Right lobe of liver (tissue), 6 donors: ENCODE measurements at places on chromosomes 3 and 15.

DNA sequence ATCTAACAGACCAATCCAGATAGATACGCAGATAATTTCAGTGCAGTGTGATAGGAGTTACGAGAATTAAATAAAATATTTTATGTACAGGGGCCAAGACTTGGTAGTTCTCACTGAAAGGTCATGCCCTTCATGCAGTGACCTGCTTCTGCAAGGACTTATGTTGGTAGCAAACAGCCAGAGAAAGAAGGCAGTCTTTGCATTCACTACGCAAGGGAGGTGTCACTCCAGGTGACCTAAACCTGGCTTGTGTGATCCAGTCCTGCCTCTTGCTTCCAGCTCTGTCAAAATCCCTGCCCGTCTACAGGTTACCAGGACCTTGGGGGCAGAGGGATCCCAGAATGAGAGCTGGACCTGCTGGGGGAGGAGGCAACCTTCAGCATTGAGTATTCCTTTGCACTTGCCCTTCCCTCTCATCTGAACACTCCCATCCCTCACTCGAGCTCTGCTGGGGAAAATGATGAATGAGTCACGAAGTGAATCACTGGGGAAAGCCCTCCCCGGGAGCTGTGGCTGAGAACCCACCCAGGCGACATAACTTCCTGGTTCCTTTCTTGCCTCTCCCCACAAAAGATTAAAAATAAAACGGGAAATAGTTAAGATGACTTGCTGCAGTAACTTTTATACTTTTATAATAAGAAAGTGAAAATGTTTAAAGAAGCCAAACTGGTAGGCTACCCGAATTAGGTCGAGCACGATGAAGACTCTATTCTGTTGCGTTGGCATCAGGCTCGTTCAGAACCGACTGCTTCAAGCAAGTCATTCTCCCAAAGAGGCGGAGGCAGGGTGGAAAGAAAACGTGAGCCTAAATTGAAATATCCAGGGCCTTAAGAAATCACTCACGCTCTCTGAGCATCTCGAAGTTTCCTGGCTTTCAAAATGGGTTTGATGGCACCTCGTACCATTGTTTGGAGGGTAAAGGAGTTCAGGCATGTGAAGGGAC lies 216.1 kb downstream of the SLCO3A1 start:
- DNase-seq: peak; percentile 40

DNA sequence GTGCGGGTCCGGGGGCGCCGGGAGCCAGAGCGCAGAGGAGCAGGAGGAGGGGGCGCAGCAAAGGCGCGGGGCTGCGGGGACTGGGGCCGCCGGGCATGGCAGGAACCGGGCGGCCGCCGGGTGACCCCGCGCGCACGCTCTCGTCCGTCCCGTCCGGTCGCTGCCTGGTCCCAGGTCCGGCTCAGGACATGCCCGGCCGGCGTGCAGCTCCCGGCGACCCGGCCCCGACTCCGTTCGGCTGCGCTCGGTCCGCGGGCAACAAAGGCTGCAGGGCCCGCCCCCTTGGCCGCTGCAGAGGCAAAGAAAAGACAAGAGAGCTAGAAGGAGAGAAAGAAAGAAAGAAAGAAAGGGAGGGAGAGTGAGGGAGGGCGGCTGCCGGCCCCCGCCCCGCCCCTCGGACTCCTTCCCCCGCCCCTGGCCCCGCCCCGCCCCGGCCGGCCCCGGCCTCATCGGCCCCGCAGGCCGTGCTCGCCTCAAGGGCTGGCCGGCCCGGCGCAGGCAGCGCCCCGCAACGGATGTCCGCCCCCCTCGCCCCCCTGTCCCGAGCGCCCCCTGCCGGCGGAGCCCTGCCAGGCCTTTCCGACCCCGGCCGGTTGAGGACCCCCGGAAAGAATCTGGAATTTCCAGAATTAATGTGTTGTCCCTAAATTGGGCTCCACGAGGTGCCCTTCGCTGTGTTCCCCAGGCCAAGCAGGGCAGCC lies at the start of gene ADAMTS7:
TSS of gene ADAMTS7 (minus strand) at position 341 of the 701 bp plus-strand sequence. CDS start at position 97, 244 bp downstream.
- DNase-seq: peak; percentile 62

GRCh38 chr3:182921665-182922355 lies 58.5 kb downstream of the DCUN1D1 start:
- no peak for DNase-seq

GRCh38 chr3:149858911-149859310 lies 45.9 kb downstream of the RNF13 start:
- no peak for DNase-seq

- no peak for DNase-seq
Observed at GRCh38 chr15:99230867-99231266, 18.5 kb downstream of the TTC23 start.

DNA sequence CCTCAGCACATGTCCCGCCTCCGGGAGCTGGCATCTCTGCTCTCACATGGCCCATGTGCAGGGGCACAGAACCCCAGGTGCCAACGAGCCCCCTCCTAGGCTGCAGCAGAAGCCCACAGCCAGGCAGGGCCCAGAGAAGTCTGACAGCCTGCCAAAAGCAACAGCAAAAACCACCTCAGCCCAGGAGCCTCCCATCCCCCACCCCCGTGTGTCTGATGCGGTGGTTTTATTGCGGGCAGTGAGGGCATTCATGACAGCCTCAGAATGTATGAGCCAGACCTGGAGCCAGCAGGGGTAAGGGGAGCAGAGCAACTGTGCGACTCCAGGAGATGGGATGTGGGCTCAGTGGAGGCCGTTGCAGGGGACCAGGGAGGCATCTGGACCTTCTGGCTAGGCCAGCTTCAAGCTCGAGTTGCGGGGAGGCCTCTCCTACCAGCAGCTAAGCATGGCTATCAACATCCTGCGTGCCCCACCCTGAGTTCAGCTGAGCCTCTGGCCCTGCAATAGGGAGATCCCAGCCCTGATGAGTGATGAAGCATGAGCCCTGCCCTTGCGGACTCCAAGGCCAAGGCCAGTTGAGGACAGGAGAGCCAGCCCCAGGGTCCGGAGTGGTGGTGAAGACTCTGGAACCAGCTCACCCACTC lies 52.5 kb downstream of the CYP11A1 start:
- no peak for DNase-seq

GRCh38 chr3:70606018-70606417 lies 293.6 kb upstream of the MDFIC2 start:
- DNase-seq: no peak

GRCh38 chr3:108488631-108489030 lies 21.8 kb downstream of the MYH15 start:
- no peak for DNase-seq

- no peak for DNase-seq
Observed at GRCh38 chr15:95681836-95682544, 648.5 kb upstream of the NR2F2 start.

DNA sequence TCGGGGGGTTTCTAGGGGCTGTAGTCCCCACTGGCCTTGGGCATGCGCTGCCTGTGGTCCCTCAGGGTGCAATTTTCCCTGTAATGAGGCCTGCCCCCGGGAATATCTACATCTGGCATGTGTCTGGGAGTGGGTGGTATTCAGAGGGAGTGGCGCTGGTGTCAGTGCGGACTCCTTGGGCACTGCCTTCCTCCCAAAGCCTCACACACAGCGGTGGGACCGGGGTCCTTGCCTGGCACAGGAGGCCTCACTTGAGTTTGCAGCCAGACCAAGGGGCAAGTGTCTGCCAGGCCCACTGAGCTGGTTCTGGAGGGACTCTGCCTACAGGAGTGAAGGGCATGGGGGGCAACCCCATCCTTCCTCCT lies 53.5 kb upstream of the PCSK6 start:
- DNase-seq: no peak

- no peak for DNase-seq
Observed at GRCh38 chr3:139440639-139441556, 35.4 kb downstream of the RBP2 start.

- no peak for DNase-seq
Observed at GRCh38 chr3:10557781-10558373, 52.5 kb upstream of the ATP2B2 start.

DNA sequence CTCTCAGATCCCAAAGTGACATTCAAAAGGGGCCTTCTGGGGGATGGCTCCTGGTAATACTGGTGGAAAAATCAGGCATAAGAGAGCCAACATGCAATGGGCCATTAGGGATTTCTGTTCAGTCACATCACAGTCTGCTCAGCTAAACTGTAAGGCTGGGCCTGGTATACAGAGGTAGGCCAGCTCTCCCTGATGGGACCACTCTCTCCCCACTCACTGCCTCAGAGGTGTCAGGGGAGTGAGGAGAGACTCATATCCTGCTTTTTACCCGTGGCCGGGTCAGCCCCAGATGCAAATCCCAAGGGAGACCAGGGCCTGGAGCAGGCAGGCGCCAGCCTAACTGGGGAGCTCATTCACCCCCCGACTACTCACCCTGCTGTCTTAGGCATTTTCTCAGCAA lies 48.1 kb upstream of the TPM1 start:
- DNase-seq: no peak

GRCh38 chr3:26592451-26592850 lies 30.1 kb upstream of the LRRC3B start:
- no peak for DNase-seq

DNA sequence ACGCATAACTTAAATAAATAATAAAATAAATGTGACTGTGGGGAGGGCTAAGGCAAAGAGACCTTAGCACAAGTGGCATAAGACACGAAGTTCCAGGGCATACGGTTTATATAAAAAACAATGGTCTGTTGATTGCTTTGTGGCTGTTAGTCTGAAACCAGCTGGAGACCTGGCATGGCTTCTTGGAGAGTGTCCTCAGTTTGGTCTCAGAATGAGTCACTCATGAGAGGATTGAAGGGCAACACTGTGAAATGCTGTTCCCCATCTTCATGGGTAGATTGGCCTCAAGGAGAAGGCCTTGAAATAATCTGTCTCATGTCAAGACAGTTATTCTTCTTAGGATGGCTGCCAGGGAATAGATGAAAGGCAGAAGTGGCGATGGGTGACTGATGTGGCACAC lies 62.2 kb downstream of the SOX2 start:
- DNase-seq: no peak

DNA sequence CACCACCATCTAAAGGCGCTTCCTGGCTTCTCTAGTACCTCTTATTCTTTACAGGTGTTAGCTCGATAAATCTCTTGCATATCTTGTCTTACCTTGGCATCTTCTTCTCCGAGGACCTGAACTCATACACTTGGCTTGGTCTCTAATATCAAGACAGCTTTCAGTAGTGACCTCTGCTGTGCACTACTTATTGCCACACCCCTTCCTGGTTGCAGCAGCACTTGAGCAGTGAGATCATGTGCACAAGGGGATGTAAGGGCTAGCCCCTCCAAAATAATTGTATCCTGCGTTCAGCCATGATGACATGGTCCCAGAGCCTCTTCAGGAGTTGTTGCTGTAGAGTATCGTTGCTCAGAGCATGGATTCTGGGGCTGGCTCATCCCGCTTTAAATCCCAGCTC lies 1.3 kb upstream of the PLA1A start:
- no peak for DNase-seq

DNA sequence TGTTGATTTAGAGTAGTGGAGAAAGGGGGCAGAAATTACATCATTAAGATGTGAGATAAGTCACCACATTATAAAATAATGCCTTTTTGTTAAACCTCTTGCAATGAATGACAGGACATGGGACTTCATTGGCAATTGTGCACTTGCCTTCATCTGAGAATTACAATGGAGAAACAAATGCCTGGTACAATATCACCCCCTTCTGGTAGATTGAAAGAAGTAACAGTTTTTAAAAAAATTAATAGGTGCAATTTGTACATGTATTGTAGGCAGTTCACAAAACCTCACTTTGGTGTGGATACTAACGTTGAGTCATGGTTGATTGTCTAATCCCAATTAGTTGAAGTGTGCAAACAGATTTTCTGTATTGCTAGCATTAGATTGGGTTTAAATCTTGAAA lies 4.6 kb upstream of the P2RY14 start:
- no peak for DNase-seq

DNA sequence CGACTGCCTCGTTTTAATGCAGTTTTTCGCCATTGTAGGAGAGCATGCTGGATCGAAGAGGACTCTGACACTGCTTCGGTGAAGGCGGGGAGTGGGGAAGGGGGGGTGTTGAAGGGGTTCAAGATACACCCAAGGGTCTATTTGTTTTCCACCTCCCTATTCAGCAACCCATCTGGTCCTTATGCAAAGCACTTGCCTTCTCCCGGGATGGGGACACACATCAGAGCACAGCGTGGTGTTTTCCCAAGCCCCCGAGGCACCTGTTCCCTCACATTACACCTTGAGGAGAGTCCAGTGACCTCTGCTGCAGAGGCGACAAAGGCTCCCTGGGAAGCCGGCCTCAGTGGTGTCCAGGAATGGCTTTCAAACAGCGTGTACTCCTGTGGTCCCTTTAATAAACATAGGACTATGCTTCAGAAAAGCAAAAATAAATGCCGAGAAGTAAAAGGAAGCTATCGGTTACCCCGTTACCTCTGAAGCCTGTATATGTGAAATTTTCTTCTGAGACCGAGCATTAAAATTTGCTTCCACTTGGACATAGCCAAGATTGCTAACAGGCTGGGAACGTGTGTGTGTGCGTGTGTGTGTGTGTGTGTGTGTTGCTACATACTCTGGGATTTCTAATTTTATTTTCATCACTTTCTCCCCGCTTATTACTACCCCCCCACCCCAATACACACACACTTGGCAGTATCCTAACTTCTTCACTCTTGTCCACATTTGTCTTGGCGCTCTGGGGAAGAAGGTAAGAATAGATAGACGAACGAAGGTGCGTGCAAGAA lies 53.2 kb downstream of the CCDC54 start:
- peak; percentile 21 for DNase-seq

- DNase-seq: no peak
Observed at GRCh38 chr3:11661052-11661656, 17.4 kb upstream of the VGLL4 start.

GRCh38 chr3:104596551-104596950 lies 770.2 kb upstream of the ALCAM start:
- no peak for DNase-seq

- peak; percentile 88 for DNase-seq
Observed at GRCh38 chr15:31263751-31264558, 62.7 kb upstream of the KLF13 start.

DNA sequence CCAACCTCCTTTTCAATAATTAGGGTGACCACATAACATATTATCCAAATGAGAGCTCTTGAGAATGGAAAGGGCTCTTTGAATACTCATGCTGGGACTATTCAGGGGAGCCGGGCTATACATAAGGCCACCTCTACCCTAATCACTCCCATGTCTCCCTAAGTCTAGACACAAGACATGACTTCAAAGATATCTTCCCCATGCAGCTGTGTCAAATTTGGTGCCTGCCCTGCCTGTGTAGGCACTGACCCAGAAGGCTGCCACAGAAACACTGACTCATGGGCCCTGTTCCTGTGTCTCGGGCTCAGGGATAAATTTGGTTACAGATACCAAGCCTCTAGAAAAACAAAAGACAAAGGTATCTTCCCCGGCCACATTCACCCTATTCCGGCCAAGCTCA lies 70.3 kb downstream of the MYLK start:
- no peak for DNase-seq

DNA sequence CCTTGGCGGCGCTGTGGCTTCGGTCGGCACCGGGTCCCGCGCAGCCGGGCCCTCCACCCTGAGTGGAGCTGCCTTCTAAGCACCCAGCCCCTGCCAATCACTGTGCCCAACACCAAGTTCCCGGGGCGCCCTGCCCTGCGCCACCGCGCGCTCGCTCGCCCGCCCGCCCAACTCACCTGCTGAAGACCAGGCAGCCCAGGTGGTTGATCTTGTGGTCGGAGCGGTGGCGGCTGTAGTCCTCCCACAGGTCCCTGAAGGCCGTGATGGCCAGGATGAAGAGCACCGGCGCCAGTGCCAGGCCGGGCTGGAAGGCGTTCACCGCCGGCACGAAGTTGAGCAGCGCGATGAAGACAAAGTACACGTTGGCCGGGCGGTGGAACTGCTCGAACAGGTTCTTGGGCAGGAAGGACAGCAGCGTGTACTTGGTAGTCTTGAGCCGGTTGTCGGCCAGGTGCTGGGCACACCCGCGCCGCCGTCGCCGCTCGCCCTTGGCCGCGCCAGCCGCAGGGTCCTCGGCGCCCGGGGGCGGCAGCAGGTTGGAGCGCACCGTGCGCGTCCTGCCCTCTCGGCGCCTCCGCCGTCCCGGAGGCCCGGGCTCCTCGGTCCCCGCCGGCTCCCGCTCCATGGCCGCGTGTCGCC lies 536 bp downstream of the ATP10A start:
- peak; percentile 37 for DNase-seq
